HFFc6 (cell line): ENCODE measurements at places on chromosomes 11 and 22.

GRCh38 chr22:39255449-39256185 lies 10.8 kb upstream of the PDGFB start:
- H3K27me3 ChIP-seq: no peaks in the 10 kb centered on the region
- H3K4me3 ChIP-seq: no peak overlapping the region
- no peak for DNase-seq
- peaks cover 1% of the 10 kb centered on the region; the same call in 1 of the 2 replicates for H3K36me3 ChIP-seq

- H3K4me1 ChIP-seq: peaks cover 22% of the 10 kb centered on the region
- no peak overlapping the region for H3K4me3 ChIP-seq
- no peaks in the 10 kb centered on the region for H3K27me3 ChIP-seq
- H3K27ac ChIP-seq: no peak overlapping the region
- H3K36me3 ChIP-seq: no peaks in the 10 kb centered on the region
Observed at GRCh38 chr11:78432956-78433355, 15.3 kb upstream of the GAB2 start.

DNA sequence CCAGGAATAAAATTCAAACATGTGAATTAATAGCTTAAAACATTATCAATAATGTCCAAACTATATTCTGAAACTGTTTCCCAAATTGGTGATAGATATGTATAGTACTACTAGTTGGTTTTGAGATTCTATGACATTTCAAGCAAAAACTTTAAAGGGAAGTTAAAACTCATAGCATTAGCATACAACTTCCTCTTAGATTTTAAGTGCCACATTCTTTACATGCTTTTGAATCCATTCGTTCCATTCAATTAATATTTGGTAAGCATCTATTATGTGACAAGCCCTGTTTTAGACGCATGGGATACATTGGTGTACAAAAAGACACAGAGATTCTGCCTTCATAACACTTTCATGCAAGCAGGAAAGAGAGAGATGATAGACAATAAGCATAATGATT lies 8.9 kb downstream of the PATL1 start:
- no peaks in the 10 kb centered on the region for H3K27me3 ChIP-seq
- H3K27ac ChIP-seq: peak overlapping the region; percentile 7
- H3K4me3 ChIP-seq: peak overlapping the region; percentile 9; the same call in 1 of the 2 replicates
- no peak for DNase-seq
- peaks cover 30% of the 10 kb centered on the region for H3K36me3 ChIP-seq
- H3K4me1 ChIP-seq: peaks cover 28% of the 10 kb centered on the region

DNA sequence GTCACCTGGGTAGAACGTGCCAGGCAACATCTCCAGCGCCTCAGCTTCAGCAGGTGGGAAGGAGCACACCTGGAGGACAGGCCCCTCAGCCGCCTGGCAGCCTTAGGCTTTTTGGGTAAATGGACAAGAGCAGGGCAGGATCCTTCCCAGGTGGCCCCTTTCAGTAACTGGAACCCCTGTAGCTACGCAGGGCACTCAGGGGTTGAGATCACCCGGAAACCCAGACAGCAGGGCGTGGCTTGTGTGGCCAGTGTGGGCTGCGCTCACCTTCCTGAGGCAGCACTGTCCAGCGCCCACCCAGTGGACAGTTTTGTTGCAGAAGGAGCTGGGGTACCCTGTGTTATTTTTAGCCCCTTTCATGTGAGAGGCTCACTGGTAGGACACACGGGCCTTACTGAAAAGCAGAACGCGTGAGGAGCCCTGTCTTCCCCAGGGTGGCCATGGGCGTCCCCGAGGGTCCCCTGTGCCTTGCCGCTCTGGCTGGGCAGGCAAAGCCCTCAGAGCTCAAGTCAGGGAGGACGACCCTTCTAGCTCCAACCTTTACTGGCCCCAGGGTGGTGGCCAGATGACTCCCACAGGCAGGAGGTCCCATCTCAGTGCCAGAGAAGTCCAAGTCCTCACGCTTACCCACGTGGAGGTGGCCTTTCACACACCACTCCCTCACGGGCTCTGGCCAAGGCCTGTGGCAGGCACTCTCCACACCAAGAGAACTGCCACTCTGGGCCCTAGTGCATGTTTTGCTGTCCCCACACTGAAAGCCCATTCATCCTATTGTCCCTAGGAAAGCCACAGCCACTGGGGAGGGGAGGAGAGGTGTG lies 75.8 kb downstream of the CTTN start:
- no peak overlapping the region for H3K27ac ChIP-seq
- H3K27me3 ChIP-seq: peaks cover 46% of the 10 kb centered on the region
- no peak for DNase-seq
- H3K36me3 ChIP-seq: no peaks in the 10 kb centered on the region
- H3K4me3 ChIP-seq: no peak overlapping the region

DNA sequence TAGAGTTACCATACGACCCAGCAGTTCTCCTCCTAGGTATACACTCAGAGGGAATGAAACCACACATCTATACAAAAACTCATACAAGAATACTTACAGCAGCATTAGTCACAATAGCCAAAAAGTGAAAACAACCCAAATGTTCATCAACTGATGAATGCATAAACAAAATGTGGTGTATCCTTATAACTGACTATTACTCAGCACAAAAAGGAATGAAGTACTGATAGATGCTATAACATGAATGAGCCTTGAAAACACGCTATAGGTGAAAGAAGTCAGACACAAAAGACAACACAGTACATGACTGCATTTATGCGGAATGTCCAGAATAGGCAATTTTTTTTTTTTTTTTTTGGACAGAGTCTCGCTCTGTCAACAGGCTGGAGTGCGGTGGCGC lies 23.1 kb downstream of the NCAPD3 start:
- no peak overlapping the region for H3K27ac ChIP-seq
- H3K36me3 ChIP-seq: peaks cover 20% of the 10 kb centered on the region
- no peak overlapping the region for H3K4me3 ChIP-seq
- no peaks in the 10 kb centered on the region for H3K27me3 ChIP-seq
- no peak for DNase-seq
- H3K4me1 ChIP-seq: no peaks in the 10 kb centered on the region

- H3K27me3 ChIP-seq: peaks cover 5% of the 10 kb centered on the region
- DNase-seq: no peak
- H3K4me1 ChIP-seq: peaks cover 73% of the 10 kb centered on the region
- H3K4me3 ChIP-seq: no peak overlapping the region
- no peak overlapping the region for H3K27ac ChIP-seq
Observed at GRCh38 chr11:35239471-35240075, 100.6 kb downstream of the CD44 start.

DNA sequence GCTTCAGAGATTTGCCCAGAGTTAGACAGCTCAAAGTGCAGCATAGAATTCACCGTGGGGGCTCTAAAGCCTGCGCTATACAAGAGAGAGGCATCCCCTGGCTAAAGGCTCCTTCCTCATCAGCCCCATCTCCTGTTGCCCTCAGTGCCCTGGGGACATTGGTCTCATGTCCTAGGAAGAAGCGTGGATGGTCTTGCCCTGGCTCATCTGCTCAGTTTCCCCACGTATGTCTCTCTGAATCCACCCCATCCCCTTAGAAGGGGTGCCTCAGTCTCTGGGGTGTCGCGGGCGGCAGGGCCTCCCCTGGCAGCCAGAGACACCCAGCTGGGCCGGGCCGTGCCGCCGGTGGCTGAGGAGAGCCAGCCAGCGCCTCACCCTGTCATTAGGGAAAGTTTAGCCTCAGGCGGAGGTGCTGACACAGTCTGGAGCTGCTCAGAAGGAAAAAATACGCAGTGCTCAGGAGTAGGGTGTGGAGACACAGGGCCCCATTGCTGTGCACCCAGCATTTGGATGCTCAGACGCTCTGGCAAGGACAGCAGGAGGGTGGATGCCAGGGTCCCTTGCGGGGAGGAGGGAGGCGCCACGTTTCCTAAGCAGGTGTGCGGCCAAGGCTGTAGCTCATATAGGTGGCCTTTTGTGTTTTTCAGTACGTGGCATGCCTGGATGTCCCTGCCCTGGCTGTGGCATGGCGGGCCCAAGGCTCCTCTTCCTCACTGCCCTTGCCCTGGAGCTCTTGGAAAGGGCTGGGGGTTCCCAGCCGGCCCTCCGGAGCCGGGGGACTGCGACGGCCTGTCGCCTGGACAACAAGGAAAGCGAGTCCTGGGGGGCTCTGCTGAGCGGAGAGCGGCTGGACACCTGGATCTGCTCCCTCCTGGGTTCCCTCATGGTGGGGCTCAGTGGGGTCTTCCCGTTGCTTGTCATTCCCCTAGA lies 1.3 kb downstream of the SLC39A13 start:
- peak; percentile 56 for DNase-seq
- peak overlapping the region; percentile 97 for H3K27ac ChIP-seq
- H3K27me3 ChIP-seq: peaks cover 3% of the 10 kb centered on the region; the same call in 1 of the 2 replicates
- H3K36me3 ChIP-seq: peaks cover 13% of the 10 kb centered on the region; the same call in 1 of the 2 replicates
- H3K4me3 ChIP-seq: peak overlapping the region; percentile 94

- DNase-seq: no peak
- H3K4me3 ChIP-seq: no peak overlapping the region
- H3K36me3 ChIP-seq: no peaks in the 10 kb centered on the region
- H3K27me3 ChIP-seq: no peaks in the 10 kb centered on the region; the same call in 1 of the 2 replicates
- H3K4me1 ChIP-seq: peaks cover 6% of the 10 kb centered on the region
- no peak overlapping the region for H3K27ac ChIP-seq
Observed at GRCh38 chr22:20026996-20027601, 6.2 kb downstream of the TANGO2 start.

DNA sequence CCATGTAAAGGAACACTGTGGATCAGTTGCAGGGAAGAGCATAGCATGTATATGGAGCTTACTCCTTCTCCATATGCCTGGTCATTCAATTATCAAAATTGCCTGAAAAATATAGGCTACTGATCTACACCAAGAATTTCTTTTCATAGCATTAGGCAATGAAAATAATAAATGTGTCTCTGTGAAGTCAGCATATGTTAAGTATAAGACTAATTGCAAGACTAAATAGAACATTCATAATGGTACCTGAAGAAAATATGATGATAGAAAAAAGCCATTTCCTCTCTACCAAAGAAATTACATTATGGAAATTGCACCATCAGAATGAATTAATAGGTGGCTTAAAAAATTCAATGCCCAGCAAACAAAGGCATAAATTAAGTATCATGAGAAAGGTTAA lies 584.7 kb downstream of the NELL1 start:
- no peak overlapping the region for H3K4me3 ChIP-seq
- no peak for DNase-seq
- no peaks in the 10 kb centered on the region for H3K4me1 ChIP-seq
- no peak overlapping the region for H3K27ac ChIP-seq

DNA sequence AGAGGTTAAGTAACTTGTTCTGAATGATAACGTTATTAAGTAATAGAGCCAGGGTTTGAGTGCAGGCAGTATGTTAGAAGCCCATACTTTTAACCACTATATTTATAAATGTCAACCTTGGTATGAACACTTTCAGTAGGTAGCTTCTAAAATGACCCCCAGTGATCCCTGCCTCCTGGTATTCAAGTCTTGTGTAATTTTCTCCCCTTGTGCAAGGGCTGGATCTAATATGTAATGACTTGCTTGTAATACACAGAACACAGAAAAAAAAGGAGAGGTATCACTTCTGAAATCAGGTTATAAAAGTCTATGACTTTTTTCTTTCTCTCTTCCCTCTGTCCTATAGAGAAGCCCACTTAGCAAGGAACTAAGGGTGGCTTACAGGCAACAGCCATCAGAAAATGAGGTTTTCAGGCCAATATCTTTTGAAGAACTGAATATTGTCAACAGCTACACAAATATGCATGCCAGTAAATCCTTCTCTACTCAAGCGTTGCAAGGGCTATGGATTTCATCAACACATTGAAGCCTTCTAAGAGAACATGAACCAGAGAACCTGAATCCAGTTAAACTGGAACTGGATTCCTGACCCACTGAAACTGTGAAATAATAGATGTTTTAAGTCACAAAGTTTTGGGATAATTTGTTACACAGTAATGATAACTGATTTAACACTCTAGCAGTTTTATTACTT lies 712.3 kb downstream of the METTL15 start:
- no peak overlapping the region; the same call in 1 of the 2 replicates for H3K27ac ChIP-seq
- peaks cover 2% of the 10 kb centered on the region; the same call in 1 of the 2 replicates for H3K27me3 ChIP-seq
- H3K36me3 ChIP-seq: peaks cover 13% of the 10 kb centered on the region
- H3K4me3 ChIP-seq: peak overlapping the region; percentile 4; the same call in 1 of the 2 replicates

- H3K4me3 ChIP-seq: no peak overlapping the region
- H3K36me3 ChIP-seq: no peaks in the 10 kb centered on the region
- no peak overlapping the region for H3K27ac ChIP-seq
- no peaks in the 10 kb centered on the region for H3K4me1 ChIP-seq
Observed at GRCh38 chr11:67493548-67494370, 10.9 kb downstream of the AIP start.

DNA sequence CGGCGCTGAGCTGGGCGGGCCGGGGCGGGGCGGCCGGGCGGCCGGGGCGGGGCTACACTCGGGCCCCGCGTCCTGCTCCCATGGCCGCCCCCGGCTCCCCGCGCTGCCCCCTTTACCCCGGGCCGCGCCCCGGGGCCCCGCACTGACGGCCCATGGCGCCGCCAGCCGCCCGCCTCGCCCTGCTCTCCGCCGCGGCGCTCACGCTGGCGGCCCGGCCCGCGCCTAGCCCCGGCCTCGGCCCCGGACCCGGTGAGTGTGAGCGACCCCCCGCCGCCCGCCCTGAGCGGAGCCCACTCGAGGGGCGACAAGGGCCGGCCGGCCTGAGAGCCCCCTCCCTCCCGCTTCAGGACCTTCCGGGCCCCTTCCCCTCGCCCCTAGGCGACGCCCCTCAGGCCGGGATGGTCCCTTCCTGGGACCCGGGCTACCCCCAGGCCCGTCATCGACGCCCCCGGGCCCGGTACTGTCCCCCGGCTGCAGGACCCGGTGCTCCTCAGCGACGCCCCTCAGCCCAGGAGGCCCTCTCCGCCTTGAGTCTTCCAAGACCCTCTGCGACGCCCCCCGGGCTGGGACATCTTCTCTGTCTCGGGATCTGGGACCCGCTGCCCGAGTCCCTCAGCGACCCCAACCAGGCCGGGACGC lies at the start of gene KREMEN1:
Gene KREMEN1, plus strand, starts transcription at position 57 of the 639 bp plus-strand sequence. Its CDS starts 96 bp downstream, at position 153.
- no peak within 1 kb of the TSS for H3K27ac ChIP-seq
- H3K36me3 ChIP-seq: no peaks in the 10 kb centered on the region
- peaks cover 45% of the 10 kb centered on the region for H3K27me3 ChIP-seq
- no peaks in the 10 kb centered on the region; the same call in 1 of the 2 replicates for H3K4me1 ChIP-seq
- peak within 1 kb of the TSS; percentile 75 for H3K4me3 ChIP-seq

- no peak overlapping the region for H3K27ac ChIP-seq
- no peaks in the 10 kb centered on the region for H3K4me1 ChIP-seq
- no peak overlapping the region for H3K4me3 ChIP-seq
- DNase-seq: no peak
- H3K27me3 ChIP-seq: peaks cover 30% of the 10 kb centered on the region
- peaks cover 5% of the 10 kb centered on the region; the same call in 1 of the 2 replicates for H3K36me3 ChIP-seq
Observed at GRCh38 chr11:74533421-74533820, 39.9 kb upstream of the LIPT2 start.

- H3K27me3 ChIP-seq: no peaks in the 10 kb centered on the region; the same call in 1 of the 2 replicates
- no peak for DNase-seq
Observed at GRCh38 chr11:112361396-112361795, 100.7 kb upstream of the PLET1 start.
